Aorta (tissue), 5 donors: ENCODE measurements at places on chromosomes 3 and 15. TPM values are rescaled to one million over a fixed set of nuclear protein-coding genes. Genes with fewer than 3 reads are reported as not detected.
A peak's percentile ranks its signal among the peaks of the same experiment; 100 is the strongest.

- DNase-seq: no peak
Measured at GRCh38 chr3:62774221-62774620, 101.0 kb downstream of the CADPS start.

GRCh38 chr3:123907720-123908119 is 23.6 kb upstream of the MYLK start:
- no peak for DNase-seq

DNA sequence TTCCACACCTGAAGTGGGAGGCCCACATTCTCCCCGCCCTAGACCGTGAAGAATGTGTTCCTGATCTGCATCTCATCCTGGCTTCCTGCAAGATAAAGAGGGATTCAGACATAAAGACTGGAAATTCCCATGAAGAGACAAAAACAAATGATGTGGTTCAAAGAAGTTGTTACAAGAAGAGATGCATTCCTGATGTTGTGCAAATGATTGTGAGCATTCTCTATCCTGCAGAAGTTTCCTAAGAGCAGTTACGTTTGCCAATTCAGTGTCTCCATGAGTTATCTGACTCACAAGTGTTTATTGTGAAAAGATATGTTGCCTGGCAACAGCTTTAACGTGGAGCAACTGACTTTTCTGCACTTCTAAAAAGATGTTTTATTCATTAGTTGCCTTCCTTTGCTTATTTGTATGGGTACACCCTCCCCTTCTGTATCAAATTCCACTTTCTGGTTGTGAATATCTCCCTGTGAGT is 107.8 kb downstream of the ZIC4 start:
- no peak for DNase-seq

GRCh38 chr15:59644756-59645155 is 12.6 kb downstream of the GTF2A2 start:
- DNase-seq: no peak

DNA sequence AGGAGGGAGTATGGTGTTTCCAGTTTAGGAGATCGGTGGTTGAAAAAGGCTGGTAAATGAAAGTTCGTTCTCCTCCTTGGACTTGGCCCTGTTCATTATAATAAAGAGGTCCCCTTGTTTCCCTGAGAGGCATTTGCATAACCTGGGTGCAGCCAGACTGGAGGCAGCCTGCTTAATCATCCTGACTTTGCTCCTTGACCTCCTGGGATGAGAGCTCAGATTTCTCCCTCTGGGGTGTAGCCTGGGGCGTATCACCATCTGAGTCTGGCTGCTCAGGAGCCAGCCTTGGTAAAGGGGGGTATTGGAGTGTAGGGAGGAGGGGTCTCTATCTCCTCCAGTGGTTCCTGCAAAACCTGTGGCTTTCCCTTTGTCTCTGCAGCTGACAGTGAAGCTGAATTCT is 21.3 kb upstream of the ACAD9 start:
- no peak for DNase-seq

DNA sequence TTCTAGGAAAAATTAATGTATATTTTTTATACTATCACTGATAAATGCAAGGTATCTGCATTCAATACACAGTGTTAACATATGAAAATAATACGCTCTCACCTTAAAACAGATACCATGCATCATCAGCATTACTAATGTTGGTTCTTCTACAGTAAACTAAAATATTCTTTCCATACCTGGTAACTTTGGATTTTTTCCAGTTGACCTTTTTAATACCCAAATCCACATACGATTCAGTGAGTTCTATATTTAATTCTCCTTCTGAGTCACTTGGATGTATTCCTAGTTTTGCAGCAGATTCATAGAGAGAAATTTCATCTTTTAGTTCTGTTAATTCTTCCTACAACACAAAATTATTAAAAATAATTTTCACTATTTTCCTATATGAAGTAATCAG is 29.9 kb downstream of the CEP152 start:
- no peak for DNase-seq

GRCh38 chr15:89837134-89837829 is 22.6 kb upstream of the ANPEP start:
- no peak for DNase-seq

GRCh38 chr3:8563597-8563996 is 62.0 kb downstream of the LMCD1 start:
- no peak for DNase-seq

DNA sequence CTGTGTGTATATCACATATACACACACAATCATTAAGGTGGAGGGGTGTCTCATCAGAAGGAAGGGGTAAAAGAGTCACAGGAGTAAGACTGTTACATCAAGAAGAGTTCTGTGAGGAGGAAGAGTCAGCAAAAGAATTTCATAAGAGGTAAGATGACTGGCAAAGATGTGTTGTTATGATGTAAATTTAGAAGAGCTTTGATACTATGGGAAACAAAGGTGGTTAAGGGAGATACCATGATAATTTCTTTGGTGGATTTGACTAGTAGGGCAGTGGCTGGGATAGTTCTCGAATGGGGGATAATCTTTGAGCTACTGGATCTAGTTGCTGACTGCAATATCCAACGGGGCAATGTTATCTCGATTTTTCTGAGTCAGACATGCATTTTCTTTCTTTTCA is 61.6 kb downstream of the STAG1 start:
- no peak for DNase-seq

- no peak for DNase-seq
Measured at GRCh38 chr3:128311441-128311844, 155.2 kb downstream of the DNAJB8 start.

- no peak for DNase-seq
Measured at GRCh38 chr3:112794622-112795172, 52.0 kb downstream of the CD200R1L start.

- peak; percentile 58 for DNase-seq
Measured at GRCh38 chr3:123449102-123449996, 459 bp upstream of the ADCY5 start.

GRCh38 chr3:178455226-178455625 is 81.0 kb upstream of the KCNMB2 start:
- no peak for DNase-seq

DNA sequence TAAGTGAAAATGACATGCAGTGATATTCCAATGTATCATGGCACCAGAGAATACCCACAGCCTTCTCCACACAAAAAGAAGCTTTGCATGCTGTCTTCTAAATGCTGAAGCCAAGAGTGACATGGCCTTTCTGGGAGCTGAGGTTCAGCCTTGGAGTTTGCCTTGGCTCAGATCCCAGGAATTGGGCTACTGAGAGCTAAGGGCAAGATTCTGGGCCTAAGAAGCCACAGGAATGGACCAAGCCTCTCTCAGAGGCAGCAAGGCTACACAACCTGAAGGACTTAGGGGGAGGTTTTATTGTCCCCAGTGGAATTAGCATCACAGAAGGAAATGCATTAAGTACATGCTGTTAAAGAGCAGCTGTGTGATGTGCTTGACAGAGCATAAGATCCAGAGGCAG is 1078.5 kb downstream of the TUSC7 start:
- no peak for DNase-seq

- DNase-seq: no peak
Measured at GRCh38 chr3:11609481-11609880, 34.2 kb downstream of the VGLL4 start.

GRCh38 chr3:79086514-79086913 is 681.3 kb downstream of the ROBO1 start:
- DNase-seq: no peak

GRCh38 chr15:35851491-35851890 is 305.5 kb upstream of the DPH6 start:
- no peak for DNase-seq

DNA sequence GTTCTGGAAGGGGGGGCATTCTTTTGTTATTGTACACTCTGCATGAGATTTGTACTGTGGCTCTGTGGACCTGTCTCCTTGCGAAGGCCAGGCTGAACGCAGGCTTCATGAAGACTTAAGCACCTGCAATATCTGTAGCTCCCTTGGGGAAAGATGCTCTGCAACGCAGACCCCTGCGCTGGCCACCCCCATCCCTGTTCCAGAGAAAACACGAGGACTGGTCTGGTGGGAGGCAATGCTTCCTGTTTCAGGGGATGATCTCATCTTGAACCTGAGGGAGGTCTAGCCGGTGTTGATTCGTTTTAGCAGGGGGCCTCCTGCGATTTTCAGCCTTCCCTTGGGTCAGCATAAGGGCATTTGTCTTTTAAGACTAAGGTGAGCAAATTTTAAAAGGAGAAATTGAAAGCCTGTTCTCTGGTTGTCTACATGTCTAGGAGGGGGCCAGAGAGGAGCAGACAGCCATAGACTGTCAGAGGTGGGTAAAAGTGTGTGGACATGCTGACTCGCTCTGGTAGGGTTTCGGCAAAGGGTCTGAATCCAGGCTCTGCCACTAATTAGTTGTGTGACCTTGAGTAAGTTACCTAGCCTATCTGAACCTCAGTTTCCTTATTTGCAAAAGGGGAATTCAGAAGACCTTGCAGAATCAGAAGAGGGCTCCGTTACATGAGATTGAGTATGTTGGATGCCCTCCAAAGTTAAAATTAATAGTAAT is 80.9 kb upstream of the RASGRF1 start:
- no peak for DNase-seq

DNA sequence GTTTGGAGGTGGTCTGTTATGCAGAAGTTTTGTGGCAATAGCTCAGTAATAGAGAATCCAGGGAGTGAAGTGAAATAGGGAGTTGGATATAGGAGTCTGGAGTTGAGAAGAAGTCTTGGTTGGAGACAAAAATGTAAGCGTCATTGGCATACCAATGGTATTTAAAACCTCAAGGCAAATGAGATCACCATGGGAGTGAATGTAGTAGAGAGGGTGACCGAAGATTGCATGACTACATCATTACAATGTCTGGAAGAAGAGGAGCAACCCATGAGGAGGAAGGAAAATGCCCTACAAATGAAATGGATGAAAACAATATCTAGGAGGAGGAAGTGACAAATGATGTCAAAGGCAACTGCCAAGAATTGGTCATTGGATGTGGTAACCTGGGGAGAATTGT is 54.4 kb downstream of the CNTN4 start:
- DNase-seq: no peak

GRCh38 chr3:58098531-58098930 is 90.3 kb downstream of the FLNB start:
- no peak for DNase-seq

GRCh38 chr3:106715286-106715685 is 662.0 kb upstream of the CCDC54 start:
- no peak for DNase-seq

Gene BFSP2
- total RNA-seq: not detected

Gene ACTC1
- 2,067 TPM for total RNA-seq

Gene RAD51
- total RNA-seq: 0.42 TPM

Gene DLL4
- total RNA-seq: 9.7 TPM

Gene TMIE
- total RNA-seq: 0.99 TPM

Gene IL16
- total RNA-seq: 9.1 TPM

Gene AGBL1
- not detected for total RNA-seq

Gene PLA2G4E
- total RNA-seq: not detected

Gene CCDC9B
- 66.6 TPM for total RNA-seq

Gene RCN2
- 41.0 TPM for total RNA-seq
